ENCODE measurements at places on chromosomes 5 and 9. TPM values are rescaled to one million over a fixed set of nuclear protein-coding genes. Genes with fewer than 3 reads are reported as not detected.

The TAS2R1 gene
- not detected for total RNA-seq

The ALDH1A1 gene
- total RNA-seq = 301 TPM

The SEMA6A gene
- 7.2 TPM for total RNA-seq

The PIP5K1B gene
- 1.4 TPM for total RNA-seq

The SELENOP gene
- total RNA-seq = 764 TPM

The CTXN3 gene
- total RNA-seq = not detected

The SLC6A3 gene
- total RNA-seq = 0.38 TPM

The IFNA2 gene
- not detected for total RNA-seq

The PCDHGC3 gene
- total RNA-seq = 72.0 TPM

DNA sequence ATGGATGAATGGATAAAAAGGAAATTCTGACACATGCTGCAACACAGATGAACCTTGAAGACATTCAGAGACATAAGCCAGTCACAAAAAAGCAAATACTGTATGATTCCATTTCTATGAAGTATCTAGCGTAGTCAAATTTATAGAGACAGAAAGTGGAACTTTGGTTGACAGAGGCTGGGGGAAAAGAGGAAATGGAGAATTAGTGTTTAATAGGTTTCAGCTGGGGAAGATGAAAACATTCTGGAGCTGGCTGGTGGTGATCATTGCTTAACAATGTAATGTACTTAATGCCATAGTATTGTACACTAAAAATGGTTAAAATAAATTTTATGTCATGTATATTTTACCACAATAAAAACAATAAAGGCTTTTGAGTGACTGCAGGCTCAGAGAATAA lies 24.2 kb downstream of the PPIC start:
- no peak for DNase-seq

GRCh38 chr9:3018071-3018470 lies 174.2 kb upstream of the PUM3 start:
- no peak for DNase-seq

DNA sequence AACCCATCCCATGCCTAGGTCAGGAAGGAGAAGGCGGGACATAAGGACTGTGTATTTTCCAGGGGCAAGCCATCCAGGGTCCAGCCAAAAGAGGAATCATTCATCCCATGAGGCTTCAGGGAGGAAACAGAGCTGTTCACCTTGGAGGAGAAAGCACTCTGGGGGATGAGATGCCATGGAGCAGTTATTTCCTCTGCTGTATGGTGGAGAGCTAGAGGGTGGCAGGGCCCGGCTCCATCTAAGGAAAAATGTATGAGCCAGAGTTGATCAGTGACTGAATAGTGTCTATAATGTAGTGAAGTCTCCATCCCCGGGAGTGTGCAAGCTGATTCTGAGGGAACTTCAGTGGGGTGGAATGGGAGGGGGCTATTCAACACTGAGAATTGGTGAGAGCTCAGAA lies 8.0 kb downstream of the ENHO start:
- DNase-seq = no peak

DNA sequence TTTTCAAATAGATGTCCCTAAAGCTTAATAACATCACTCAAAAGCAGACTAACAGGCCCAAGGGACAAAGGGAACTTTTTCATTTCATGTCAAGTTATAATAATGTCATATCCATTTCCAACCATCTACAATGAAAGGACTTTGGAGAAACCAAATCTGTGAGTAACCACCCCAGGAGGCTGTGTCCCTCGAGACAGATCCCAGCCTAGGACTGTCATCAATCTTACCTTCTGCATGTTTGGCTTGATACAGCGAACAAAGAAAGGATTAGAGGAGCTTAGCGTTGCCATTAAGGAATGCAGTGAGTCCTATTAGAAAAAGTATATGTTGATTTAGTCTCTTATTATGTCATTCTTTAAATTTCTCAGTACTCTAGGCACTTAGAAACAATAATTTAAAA lies 137.8 kb upstream of the RETREG1 start:
- DNase-seq = no peak

GRCh38 chr5:135565725-135566421 lies 12.9 kb downstream of the CXCL14 start:
- DNase-seq = no peak

GRCh38 chr9:135000647-135001245 lies 83.0 kb upstream of the FCN1 start:
- DNase-seq = no peak

GRCh38 chr9:78470216-78470615 lies 173.3 kb downstream of the PSAT1 start:
- DNase-seq = no peak

GRCh38 chr9:77649109-77649812 lies 1.1 kb upstream of the GNA14 start:
- no peak for DNase-seq

DNA sequence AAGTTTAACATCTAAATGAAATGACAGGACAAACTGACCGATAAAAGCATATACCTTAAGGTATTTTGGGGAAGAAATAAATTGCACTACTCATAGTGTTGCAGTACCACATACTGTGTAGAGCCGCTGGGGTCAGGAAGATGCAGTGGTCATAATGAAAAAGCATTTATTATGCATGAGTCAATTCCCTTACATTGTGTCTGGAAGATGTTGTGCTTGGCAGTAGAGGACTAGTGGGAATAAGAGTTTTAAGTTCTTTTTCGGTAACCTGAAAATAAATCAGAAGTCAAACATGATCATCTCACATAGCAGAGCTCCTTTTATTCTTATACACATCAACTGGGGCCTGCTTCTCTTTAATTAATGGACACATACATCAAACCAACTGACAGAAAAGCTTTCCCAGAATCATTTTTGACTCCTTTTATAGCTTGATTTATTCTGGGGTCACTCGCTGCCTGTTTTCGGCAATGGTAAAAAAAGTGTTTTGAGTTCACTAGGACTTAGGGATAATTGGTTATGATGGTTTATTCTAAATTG lies 262.5 kb upstream of the CHD1 start:
- no peak for DNase-seq

- no peak for DNase-seq
Observed at GRCh38 chr9:16342246-16343020, 528.0 kb downstream of the BNC2 start.

DNA sequence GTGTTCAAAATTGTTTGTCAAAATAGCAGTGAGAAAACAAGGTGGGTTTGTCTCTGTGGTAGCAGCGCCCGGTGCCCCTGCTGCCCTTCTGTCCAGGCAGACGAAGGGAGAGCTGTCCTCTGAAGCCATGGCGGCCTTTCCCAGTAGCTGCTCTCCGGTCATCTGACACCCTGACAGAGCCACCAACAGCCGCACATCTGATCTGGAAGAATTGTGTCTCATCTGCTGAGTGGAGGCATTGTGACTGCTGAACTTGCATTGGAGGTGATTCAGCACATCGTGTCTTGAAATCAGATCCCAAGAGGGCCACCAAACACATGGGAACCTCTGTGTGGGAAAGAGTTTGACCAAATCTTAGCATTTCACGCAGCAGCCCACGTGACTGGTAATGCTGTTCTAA lies 337.6 kb upstream of the IRX1 start:
- no peak for DNase-seq

DNA sequence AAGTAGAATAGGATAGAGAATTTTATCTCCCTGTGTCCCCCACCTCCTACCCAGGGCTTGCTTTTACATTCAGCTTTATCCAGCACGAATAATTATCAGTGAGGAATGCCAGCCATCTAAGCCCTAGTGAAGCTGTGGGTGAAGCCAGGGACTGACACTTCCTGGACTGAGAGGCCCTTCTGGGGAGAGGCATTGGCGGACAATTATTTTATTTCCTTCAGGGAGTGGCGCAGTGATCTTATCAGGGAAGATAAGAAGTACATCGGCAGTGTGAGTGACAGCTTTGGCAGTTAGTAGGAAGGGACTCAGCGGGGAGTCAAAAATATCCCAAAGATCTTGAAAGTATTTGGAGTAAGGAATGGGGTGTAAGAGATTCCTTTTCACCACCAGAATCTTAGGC lies 34.9 kb upstream of the RPS23 start:
- DNase-seq = no peak

GRCh38 chr9:4168526-4168925 lies 131.3 kb downstream of the GLIS3 start:
- DNase-seq = no peak

DNA sequence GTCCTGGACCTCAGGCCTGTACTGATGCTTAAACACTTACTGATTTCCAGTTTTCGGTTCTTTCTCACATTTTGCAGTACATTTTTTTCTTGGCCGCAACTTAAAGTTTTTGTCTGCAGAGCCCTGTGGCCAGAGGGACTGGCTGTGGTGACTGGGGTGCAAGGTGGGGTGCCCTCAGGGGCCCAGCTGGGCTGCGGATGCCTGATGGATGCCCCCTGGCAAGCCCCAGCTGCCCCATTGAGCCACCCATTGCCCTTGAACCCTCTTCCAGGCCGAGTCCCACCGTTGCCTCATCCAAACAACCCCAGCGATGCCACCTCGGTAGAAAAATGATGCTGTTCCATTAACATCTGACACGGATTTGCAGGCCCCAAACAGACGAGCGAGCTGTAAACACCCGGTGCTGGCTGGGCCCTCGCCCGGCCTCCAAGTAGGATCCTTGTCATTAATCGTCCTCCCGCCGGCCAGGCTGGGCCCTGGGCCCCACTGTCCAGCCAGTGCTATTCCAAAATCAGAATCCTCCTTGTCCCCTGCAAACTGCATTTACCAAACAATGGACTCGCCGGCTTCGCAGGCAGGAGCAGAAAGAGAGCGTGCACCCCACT lies 107.9 kb downstream of the PHF2 start:
- peak; percentile 15 for DNase-seq

GRCh38 chr5:37722236-37723161 lies 117.3 kb downstream of the GDNF start:
- no peak for DNase-seq

- no peak for DNase-seq
Observed at GRCh38 chr9:6855860-6856259, 98.1 kb downstream of the KDM4C start.

- DNase-seq = no peak
Observed at GRCh38 chr5:143605403-143606005, 202.0 kb upstream of the NR3C1 start.

DNA sequence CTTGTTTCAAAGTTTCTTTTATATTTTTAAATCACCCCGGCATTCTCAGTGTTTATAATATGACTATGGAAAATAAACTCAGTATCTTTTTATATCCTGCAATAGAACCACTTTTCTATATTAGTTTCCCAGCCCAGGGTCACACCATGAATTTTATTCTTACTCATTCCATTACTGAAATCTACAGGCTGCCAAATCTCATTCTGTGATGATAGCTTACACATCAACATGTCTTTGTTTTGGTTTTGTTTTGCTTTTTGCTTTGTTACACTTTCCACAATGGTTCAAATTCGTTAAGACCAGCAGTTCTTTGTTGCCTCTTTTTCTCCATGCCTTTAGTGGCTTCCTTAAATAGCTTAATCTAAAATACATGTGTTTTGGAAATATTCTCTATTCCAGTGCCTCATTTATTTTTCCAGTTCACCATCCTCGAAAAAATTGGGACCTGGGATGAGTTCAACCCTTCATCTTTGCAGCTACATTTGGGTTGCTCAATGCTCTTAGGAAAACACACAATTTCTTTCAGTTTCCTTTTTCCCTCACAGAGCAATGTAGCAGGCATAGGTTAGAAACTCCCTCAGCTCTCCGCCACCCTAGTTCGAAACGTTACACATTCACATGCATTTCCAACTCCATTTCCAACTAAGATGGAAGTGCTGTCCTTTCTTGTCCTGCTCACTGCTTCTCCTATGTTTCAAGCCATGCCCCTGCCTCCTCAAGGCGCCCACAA lies 1146.3 kb downstream of the MAT2B start:
- DNase-seq = no peak

GRCh38 chr5:147415651-147416050 lies 94.2 kb downstream of the DPYSL3 start:
- no peak for DNase-seq

DNA sequence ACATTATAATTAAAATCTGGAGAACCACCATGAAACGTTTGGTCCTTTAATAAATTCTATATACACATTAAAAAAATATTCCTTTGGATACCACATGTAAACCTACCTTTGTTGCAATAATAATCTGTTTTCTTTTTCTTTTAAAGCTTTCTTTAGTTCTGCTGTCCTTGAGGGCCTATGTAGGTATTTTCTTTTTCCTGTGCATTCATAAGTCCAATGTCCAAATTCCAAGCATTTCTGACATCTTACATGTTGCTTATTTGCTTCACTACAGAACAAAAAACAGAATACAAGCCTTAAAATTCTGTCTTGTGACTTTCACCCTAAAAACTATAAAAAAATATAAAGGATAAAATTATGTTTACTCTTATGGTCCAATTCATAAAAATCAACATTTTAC lies 19.7 kb downstream of the ZCCHC10 start:
- DNase-seq = no peak

- no peak for DNase-seq
Observed at GRCh38 chr9:88577256-88578120, 42.5 kb downstream of the NXNL2 start.

DNA sequence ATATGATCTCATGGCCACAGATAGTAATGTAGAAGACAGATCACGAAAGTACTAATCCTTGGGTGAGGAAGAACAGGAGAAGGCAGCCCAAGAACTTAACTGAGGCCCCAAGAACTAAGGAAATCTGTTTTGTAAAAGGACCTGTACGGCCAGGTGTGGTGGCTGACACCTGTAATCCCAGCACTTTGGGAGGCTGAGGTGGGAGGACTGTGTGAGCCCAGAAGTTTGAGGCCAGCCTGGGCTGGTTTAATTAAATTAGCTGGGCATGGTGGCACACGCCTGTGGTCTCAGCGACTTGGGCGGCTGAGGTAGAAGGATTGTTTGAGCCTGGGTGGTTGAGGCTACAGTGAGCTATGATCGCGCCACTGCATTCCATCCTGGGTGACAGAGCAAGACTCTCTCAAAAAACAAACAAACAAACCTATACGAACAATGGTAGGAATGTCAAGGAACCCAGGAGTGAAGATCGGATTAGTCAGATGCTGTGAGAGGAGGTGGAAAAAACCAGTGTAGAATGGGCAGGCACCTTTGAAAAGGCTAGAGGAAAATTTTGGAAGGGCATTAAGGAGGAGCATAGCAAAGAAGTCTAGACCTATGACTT lies 283.8 kb upstream of the DMRT1 start:
- DNase-seq = no peak

GRCh38 chr5:163889369-163889768 lies 383.9 kb downstream of the MAT2B start:
- no peak for DNase-seq

DNA sequence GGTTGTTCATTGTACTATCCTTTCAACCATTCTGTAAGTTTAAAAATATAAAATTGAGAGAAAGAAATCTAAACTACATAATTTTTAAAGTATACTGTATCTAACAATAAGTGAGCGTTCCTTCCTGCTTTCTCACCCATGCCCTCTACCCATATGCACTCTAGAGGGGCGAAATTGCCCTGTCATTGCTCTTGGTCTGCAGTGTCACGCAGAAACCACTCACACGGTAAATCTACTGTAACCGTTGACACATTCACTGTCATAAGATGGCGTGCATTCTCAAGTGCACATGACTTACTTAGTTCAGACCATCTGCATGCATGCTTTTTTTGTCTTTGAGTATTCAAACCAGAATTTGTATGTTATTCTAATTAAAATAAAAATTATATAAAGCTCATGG lies 55.7 kb upstream of the NIPBL start:
- no peak for DNase-seq

Measured in ovary (tissue), 10 donors.